ENCODE measurements at places on chromosomes 4 and X.
A peak's percentile ranks its signal among the peaks of the same experiment; 100 is the strongest.

DNA sequence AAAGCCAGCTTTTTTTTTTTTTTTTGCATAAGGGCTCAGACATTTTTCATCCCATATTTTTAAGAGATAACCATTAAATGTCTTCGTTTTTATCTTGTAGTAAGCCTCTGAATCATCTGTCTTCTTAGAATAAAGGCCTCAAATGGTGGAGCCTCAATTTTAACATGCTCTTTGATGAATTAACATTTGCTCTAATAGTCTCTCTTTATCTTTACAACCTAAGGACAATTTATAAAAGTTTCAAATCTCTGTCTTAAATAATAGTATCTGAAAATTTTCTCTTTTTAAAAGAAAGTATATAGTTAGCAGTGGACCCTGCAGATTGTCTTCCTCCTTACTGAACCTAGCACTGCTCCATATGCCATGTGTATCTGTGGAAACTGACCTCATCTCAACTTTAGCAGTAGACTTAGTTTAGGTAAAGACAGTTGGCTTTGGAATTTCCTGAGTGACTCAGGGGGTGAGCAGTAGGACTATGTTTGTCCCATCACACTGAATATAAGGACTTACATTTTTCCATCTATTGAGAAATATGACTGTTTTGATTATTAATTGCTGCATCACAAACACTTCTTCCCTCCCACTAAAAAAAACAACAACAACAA is 1658.0 kb downstream of the STIM2 start:
- no peak for DNase-seq

DNA sequence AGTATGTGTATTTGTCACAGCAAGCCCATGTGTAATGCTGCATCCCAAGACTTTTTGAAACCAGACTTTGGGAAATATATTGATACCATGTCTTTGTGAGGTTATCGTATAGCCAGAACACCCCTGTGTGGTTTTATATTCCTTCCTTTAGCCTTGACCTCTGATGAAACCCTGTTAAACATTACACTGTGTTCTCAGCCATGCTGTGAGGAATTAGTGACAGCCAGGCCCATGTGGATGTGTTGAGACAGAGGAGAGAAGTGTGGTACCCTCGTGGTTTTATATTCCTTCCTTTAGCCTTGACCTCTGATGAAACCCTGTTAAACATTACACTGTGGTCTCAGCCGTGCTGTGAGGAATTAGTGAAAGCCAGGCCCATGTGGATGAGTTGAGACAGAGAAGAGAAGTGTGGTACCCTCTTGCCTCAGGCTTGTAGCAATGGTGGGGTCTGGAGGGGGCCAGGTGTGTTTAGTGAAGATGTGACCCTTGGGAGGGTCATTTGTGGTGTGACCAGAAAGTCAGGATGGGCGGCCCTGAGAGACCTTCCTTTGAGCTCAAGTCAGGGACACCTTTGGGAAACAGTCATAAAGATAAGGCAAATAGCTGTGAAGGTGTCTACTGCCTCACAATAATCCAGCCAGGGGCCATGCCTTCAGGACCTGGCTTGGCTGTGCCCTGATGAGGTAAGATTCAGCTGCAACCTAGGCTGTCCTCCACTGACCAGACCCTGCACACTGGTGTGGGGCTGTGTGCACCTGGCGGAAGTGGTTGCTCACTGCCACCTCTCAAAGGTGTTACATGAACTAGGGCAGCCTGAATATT is 110.0 kb downstream of the IRF2 start:
- DNase-seq = no peak

DNA sequence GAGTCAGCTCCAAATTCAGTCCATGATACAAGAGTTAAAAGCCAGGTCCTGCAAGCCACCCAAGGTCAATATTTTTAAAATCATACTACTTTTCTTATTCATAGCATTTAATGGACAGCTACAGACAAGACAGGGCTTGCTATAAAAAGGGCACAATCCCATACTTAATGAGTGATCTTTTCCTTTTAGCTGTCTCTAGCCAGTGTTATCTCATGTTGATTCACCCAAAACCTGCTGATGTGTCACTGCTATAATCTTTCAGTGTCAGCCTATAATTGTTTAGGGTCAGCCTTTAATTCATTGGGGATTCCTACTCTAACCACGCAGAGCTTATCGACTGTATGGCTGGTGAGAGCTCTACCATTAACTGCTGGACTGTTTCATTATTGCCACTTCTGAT is 51.2 kb upstream of the HCCS start:
- DNase-seq = no peak

DNA sequence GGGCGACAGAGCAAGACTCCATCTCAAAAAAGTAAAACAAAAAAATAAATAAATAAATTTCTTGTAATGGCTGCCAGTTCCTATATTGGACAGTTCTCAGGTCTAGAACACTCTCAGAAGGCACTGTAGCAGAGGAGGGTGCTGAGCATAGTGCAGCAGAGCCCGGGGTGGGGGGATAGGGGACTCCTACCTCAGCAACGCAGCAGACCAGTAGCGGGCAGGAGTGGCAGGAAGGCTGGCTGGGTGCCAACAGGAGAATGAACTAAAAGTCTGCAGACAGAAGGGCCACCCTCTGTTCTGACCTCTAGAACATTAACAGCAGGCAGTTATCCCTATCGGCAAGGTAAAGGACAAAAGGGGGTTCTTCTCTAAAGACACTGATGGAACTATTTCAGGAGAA is 20.2 kb downstream of the PDK3 start:
- DNase-seq = no peak

- DNase-seq = no peak
Measured at GRCh38 chr4:111263836-111264235, 641.0 kb upstream of the PITX2 start.

DNA sequence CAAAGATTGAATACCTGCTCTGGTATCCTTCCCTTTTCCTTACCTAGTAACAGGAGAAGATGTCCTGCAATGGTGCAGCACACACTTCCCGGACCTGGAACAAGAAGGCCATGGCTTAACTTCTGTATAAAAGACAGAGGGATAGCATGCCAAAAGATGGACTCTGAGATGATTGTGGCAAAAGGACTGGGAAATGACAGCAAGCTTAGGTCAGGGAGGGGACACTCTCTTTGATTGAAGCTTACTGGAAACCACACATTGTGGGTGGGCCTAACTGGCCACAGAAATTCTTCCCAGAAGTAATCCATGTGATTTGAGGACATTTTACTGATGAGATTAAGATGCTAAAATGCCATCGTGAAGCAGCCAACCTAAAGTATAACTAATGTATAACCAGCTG is 71.0 kb upstream of the OTUD4 start:
- DNase-seq = no peak

GRCh38 chr4:185965426-185966384 is 103.3 kb upstream of the TLR3 start:
- no peak for DNase-seq

DNA sequence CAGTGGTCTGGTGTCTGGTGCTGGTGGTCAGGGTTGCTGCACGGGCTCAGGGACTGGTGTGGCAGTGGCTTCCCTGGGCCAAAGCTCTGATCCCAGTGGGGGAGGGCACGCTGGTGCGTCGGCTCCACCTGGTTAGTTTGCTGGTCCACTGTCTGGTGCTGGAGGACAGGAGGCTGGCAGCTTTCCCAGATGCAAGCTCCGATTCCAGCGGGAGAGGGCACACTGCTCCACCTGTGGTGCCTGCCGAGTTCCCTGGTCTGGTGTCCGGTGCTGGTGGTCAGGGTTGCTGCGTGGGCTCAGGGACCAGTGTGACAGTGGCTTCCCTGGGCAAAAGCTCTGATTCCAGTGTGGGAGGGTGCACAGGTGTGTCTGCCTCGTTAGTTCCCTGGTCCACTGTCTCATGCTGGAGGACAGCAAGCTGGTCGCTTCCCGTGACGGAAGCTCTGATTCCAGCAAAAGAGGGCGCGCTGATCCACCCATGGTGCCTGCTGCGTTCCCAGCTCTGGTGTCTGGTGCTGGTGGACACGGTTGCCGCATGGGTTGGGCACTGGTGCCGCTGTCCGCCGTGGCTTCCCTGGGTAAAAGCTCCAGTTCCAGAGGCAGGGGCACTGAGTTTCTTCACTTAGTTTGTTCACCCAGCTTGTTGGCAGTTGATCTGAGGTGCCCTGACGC is 5.8 kb downstream of the VMA21 start:
- DNase-seq = no peak

DNA sequence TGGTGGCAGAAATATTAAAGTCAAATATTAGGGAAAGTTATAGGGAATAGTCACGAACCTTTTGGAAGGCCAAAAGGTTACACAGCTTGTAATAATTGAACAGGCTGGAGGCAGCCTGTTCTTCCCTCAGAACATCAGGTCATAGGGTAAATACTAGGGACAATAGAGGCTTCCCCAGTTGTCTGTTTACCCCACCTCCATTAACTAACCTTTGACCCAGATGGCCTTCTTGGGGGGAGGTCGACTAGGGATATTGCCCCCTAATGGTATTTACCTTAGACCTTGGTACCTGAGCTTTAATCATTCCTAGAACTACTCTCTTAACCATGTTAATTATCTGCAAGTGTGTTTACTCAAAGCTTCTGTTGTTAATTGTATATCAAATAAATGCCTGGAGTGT is 26.0 kb downstream of the C4orf17 start:
- DNase-seq = no peak

GRCh38 chrX:102899940-102900916 is 36.8 kb upstream of the RAB40AL start:
- peak; percentile 13 for DNase-seq

GRCh38 chr4:84362896-84363655 is 136.0 kb downstream of the NKX6-1 start:
- no peak for DNase-seq

DNA sequence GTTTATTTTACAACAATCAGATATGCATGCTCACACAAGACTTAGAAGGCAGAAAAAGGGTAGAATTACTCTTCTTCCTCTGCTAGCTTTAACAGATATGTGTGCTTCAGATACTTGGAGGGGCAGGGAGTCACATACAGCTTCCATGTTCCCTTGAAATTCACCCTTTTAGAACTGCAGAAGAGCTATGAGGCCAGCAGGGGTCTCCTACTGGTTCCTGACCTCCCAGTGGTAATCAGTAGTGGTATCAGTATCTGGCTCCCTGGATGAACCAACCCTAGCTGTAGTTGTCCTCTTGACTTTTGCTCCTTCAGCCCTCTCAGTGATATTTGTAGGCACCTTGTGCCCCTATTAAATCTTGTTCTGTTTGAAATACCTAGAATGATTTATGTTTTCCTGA is 81.5 kb downstream of the RCHY1 start:
- DNase-seq = no peak

DNA sequence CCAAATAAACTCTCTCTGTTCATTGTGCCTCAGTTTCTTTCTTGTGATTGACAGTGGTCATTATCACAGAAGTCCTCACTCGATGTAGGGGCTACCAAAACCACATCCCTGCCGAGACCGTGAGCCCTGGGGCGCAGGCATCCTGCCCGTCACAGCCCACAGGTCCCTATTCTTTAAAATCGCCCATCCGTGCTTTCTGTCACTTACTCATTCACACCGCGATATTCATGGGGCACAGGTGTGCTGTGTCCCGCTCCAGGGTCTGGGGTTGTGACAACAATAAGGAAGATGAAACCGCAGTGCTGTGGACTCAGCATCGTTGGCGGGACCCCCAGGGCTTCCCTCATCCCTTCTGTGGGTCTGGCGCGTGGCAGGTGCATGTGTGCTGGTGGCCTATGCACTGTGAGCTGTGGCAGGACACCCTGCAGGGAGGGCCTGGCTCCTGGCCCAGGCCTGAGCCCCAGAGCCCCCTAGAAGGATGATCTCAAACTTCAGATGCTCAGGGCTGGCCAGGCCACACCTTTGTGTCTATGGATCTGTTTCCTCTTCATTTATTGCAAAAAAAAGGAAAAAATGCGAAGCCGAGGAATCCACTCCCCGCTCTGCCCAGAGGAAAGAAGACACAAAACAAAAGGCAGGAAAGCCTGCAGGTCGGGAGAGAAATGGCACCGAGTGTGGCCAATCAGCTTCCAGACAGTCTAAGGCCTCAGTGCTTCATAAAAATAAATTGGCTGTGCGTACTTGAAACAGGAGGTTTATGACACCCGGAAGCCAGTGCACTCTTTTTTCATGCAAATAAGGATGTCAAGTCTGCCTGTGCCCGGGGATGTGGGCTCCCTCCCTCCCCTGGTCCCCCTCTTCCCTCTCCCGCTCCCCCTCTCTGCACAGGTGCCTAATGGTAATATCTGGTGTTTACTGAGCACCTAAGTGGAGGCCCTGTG is 109.5 kb upstream of the ADRA2C start:
- DNase-seq = no peak

DNA sequence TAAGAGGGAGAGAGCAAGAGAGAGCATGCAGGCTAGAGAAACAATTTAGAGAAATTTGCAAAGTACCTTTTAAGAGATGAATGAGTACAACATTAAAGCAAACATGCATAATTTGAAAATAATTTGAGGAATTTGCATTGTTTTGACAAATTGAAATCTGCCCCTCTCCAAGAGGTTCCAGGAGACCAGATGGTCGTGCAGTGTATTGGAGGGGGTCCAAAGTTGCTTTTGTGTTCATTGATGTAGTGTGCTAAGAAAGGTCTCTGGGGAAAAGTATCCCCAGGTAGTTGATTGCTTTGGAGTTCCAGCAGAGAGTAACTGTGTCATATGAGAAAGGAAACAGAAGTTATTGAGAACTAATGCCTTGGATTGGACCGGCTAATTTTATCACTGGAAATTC is 635.0 kb upstream of the TENM3 start:
- no peak for DNase-seq

DNA sequence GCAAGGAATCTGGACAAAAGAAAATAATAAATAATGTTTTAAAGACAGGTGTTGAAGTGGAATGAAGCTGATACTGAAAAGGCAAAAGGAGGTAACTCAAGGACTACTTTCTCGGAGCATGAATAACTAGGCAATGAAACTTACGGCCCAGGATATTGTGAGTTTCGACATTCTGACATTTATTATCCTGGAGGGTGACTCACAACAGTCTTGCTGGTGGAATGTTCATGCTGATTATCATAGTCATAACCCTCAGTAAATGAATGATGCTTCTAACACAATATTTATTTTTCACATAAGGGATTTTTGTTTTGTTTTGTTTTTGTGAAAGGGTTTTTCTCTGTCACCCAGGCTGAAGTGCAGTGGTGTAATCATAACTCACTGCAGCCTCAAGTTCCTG is 147.0 kb upstream of the HPGD start:
- no peak for DNase-seq

- no peak for DNase-seq
Measured at GRCh38 chr4:105504744-105505143, 30.9 kb upstream of the PPA2 start.

GRCh38 chr4:17124767-17125166 is 226.3 kb upstream of the LDB2 start:
- DNase-seq = no peak

DNA sequence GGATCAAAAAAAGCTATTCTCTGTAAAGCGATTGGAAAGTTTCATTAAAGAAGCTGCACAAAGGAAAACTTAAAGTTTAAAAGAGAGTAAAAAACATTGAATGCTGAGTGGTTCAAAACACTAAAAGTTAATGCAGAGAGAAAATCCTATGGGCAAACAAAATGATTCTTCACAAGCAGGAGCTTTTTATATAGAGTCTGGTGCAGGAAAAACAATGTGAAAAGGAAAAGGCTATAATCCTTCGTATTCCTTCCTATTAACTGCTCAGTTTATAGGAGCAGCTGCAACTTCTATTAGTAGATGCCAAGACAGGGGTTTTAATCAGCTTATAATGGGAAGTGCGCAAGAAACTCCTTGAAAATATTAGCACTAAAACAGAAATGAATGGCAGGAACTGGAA is 100.7 kb downstream of the PDGFC start:
- no peak for DNase-seq

- DNase-seq = no peak
Measured at GRCh38 chr4:37447886-37448285, 203.3 kb downstream of the NWD2 start.
